Activated T-cell treated with anti-CD3 and anti-CD28 coated beads, Interleukin-2, amount 50 U/mL, for 48 hours (primary cell): ENCODE measurements at places on chromosomes 6 and 20.

DNA sequence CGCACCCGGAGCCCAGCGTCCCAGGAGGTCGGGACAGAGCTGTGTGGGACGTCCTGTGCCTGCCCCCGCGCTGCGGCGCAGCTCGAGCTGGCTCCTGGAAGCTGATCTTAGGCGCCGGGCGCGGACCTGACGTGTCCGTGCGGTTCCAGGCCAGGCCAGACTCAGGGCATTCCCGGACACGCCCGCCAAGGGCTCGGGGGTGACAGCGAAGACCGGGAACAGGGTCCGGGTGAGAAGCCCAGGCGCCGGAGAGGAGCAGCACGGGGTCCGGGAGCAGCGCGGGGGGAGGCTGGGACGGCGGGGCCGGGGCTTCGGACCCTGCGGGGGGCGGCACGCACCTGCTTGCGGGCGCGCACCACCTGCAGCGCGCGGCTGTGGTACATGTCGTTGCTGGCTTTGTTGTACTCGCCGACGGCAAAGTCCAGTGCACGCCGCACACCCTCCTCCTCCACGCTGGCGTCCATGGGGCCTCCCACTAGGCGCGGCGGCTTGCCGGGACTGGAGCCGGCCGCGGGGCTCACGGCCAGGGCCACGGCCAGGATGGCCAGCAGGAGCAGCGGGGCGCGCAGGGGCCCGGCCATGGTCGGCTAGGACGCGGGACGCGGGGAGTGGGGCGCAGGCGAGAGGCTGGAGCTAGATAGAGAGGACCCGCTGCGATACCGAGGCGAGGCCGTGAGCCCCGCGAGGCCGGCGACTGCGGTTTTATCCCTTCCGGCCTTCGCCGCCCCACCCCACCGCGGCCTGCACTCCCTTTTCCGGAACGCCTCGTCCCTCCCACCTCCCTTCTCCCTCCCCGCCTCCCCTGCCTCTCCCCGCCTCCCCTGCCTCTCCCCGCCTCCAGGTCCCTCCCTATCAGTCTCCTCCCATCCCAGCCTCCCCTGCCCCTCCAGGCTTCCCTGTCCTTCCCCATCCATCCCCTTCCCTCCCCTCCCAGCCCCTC lies at the start of gene CST3:
TSS of gene CST3 (minus strand) at position 674 of the 940 bp plus-strand sequence. CDS start at position 581, 93 bp downstream.
- peak; percentile 18 for DNase-seq

- no peak for DNase-seq
Measured at GRCh38 chr6:127291495-127291894, 24.8 kb downstream of the RNF146 start.

GRCh38 chr20:10573951-10574339 lies 99.9 kb downstream of the JAG1 start:
- DNase-seq: no peak

GRCh38 chr6:63997734-63998133 lies 362.1 kb downstream of the PHF3 start:
- no peak for DNase-seq

DNA sequence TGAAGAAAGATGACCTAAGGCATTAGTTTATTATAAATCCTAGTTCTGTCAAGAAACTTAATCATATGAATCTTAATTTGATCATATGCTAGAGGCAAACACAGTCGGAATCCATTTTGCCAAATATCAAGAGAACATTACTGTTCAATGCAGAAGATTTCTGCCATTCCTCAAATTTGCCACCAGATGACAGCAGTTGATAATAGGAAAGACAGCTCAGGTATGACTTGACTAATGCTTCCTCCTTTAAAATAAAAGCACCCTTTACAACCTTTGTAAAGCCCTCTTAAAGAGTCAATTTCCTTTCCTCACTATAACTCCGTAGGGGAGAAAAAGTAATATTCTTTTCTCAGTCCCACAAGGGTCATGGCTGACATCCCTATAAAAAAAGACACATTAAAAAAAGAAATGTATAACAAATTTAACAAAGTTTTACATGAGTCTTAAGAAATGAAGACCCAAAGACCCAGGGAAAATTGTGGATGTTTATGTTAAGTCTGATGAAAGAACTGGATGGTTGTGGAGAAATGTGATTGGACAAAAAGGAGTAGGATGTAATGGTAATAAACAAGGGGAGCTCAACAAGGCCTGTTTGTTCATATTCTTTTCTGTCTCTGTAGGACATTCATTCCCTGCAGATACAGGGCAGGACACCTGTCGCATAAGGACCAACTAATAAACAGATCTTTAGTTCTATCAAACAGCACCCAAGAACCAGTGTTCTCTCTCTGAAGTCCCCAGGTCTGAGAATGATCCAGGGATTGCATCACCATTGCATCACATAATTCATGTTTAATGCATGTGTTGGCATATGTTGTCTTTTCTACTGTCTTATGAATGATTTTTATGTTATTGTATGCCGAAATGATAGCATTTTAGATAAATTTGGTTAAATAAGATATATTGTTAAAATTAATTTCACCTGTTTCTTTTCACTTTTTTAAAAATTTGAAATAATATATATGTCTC lies 23.0 kb upstream of the IL17A start:
- no peak for DNase-seq
